Suprapubic skin (tissue), 4 donors: ENCODE measurements at places on chromosomes 1 and 21. TPM values are rescaled to one million over a fixed set of nuclear protein-coding genes. Genes with fewer than 3 reads are reported as not detected.

DNA sequence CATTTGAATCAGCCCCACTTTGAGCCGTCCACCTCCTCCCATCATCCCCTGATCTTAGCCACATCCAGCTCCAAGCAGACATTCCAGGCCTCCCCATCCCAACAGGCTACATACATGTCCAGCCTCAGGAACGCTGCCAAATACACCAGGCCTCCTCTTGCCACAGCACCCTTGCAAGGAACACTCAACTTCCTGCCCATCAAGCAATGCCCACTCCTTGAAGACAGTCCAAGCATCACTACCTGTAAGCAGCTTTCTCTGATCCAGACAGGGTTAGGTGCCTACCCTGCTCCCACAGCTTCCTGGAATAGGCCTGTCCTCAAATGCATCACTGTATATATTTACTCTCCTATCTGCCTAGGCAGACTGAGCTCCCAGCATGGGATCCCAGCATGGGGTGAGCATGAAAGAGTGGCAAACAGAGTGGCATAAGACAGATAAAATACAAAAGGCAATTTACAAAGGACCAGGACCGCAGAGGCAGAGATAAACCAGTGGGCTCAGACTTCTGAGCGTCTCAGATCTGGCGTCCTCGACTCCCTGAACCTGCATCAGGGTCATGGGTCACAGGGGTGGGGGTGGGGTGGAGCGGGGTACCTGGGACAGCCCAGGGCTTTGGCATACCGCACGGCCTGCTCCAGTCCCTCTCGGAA, 816 bp downstream of the HYI start:
- no peak for DNase-seq

DNA sequence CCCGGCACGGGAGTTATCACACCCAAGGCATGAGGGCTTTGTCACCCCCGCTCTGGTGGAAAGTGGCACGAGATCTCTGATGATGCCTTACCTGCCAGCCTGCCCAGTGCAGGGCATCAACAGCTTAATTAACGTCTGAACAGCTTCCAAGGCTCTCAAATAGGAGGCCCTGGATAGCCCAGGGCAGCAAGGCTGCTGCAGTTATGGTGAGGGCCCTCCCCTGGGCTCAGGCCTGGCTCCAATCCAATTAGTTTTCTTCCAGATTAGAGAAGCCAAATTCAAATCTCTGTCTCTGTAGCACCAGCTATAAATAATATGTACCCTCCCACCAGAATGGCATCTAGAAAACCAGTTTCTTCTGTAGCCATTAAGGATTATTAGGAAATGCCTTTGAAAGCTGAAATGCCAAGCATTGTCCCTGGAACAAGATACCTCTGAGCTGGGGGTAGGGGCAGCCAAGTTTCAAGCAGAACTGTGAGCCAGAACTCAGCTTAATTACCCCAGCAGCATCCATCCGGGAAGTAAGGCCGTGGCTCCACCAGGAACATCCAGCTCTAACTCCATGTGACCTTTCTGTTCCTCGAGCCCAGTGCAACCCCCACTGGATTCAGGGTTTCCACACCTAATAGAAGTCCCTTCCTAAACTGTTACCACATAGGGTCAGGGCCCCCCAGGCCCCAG, 12.5 kb downstream of the QSOX1 start:
- peak; percentile 56 for DNase-seq

Gene ZNF593OS
- not detected for total RNA-seq

Gene ATP6V1G3
- total RNA-seq, result not detected

Gene NUCKS1
- total RNA-seq, result 65.6 TPM

Gene TMPRSS15
- total RNA-seq, result not detected

Gene TMEM82
- not detected for total RNA-seq

DNA sequence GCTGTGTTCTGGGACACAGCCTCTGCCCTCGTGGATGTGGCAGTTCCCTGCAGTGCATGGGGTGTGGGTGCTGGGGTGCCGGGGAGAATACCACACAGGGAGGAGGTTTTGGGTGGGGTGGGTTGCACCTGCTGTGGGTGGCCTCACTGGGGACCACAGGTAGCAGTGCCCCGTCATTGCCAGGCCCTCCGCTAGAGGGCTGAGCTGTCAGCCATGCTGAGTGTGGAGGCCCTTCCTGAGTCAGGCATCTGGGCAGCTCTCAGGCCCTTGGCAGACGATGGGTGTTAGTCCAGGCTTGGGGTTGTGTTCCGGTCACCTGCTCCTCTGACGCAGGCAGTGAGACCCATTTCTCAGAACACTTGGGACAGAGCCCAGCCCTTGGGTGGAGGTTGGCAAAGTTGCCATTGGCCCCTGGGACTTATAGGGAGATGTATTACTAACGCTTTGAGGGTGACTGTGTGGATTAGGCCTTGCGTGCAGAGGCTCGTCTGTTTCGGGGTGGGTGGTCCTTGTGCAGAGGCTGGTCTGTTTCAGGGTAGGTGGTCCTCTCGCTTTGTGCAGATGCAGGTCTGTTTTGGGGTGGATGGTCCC, 23.9 kb downstream of the PCNT start:
- DNase-seq, result no peak

Gene CHI3L2
- 9.8 TPM for total RNA-seq

Gene GUCA2A
- 1.4 TPM for total RNA-seq

DNA sequence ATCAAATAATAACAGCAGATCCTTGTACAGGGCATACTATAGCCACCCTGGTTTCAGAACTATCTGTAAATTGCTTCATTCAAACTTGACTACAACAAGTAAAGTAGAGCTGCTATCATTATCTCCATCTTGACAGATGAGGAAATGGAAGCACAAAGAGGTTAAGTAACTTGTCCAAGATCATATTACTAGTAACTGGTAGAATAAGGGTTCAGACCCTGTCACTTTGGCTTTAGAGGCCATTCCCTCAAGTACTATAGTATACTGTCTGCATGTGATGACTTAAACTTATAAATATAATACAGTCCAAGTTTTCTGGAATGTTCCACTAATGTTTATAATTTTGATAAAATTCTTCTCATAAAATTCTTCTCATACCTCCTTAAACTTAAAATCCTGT, 24.8 kb downstream of the PGM1 start:
- no peak for DNase-seq

Gene DCDC2B
- not detected for total RNA-seq

- no peak for DNase-seq
Measured at GRCh38 chr1:165696625-165697100, 1.7 kb downstream of the ALDH9A1 start.

Gene F13B
- total RNA-seq, result not detected
